Stimulated activated naive CD4-positive, alpha-beta T cell treated with Interleukin-2 at 50 U/mL for 16 hours (primary cell): ENCODE measurements at places on chromosomes 11 and 22.

GRCh38 chr11:96154802-96155520 lies 188.0 kb downstream of the MAML2 start:
- DNase-seq: no peak

DNA sequence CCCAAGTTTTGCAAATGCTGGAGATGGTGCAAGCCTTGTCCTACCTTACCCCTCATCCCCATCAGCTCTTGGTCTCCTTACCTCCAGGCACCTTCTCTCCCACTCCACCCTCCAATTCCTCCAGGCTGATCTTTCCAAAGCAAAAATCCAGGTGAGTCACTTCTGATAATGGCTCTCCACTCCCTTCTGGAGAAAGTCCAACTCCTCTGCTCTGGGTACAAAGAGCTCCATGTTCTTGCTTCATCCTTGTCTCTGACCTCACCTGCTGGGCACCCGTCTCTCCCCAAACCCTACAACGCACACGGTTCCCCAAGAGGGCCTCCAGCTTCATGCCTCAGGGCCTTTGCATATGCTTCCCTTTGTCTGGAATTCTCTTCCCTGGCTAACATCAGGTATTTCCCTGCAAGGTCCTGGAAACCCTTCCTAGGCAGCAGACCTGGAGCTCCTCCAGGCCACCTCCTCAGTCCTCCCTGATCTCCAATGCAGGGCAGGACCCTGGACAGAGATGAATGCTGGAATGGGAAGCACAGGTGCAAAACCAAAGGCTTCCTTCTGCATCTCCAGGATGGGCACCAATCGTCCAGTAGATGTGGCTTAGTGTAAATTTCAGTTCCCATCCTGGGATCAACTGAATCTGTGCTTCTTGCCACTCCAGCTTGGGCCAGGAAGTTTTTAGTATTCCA lies 22.7 kb downstream of the IFT27 start:
- DNase-seq: no peak

DNA sequence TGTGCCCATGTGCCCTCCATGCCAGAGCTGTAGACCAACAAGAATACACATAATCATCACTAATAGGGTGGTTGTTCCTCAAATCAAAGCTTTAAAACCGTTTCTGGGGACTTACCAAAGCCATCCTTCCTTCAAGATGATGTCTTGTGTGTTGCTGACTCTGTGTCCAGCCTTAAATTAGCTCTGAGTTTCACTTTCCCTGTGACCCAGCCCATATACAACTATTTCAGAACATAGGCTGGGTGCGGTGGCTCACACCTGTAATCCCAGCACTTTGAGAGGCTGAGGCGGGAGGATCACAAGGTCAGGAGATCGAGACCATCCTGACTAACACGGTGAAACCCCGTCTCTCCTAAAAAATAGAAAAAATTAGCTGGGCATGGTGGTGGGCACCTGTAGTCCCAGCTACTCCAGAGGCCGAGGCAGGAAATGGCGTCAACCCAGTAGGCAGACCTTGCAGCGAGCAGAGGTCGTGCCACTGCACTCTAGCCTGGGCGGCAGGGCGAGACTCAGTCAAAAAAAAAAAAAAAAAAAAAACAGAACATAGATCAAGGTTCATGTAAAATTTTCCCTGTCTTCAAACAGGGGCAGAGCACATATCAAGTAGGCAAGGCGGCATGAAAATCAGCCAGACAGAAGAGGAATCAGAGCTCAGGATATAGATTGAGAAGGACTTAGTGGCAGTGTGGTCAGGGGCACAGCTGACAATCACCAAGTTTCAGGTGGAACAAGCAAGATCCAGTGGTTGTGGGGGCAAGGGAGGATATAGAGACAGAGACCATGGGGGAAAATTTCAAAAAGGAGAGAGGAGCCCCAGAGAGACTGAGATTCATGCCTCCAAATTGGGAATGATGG lies at the start of gene PLAAT2:
Gene PLAAT2 (minus strand): TSS at position 179 of the 855 bp plus-strand sequence. CDS start 55 bp downstream, at position 124.
- no peak for DNase-seq

DNA sequence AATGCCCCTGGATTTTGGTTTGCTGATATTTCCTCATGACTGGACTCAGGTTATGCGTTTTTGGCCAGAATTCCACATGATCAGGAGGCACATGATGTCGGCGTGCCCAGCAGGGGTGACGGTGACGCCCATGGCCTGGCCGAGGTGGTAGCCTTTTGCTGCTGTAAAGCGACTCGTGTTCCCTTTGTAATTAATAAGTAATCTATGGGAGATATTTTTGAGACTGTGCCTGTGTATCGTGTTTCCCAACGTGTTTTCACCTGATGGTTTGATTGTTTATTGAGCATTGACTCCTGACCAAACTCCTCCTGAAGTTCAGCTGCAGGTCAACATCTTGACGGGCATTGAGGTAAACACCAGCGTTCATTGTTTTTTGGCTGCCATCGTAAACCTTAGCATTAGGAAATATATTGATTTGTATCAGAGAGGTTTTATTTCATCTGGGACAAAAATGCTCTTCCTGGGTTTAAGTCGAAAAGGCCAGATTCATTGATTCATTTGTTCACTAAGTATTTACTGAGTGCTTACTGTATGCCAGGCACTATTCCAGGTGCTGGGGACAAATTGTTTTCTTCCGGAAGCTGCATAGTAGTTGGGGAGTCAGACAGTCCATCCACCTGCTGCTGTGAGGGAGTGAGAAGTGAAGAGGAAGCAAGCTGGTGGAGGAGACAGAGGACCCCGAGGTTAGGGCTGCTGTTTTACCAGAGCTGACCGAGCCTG lies 23.6 kb downstream of the DCPS start:
- DNase-seq: no peak

DNA sequence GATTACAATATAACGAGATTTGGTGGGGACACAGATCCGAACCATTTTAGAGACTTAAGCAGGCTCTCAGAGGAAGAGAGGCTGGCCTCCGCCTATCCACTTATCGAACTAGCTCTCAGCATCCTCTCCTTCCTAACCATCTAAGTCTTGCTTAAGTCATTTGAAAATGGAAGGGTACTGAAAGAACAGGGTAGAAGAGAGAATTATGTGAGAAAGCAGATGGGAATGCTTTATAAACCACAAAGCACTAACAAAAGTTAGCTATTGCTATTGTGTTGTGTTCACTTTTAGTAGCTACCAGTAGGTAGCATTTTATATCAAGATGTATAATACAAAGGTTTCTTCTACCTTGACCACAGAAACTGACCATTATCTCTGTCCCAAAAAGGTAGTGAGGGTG lies 153.4 kb upstream of the CADM1 start:
- no peak for DNase-seq

DNA sequence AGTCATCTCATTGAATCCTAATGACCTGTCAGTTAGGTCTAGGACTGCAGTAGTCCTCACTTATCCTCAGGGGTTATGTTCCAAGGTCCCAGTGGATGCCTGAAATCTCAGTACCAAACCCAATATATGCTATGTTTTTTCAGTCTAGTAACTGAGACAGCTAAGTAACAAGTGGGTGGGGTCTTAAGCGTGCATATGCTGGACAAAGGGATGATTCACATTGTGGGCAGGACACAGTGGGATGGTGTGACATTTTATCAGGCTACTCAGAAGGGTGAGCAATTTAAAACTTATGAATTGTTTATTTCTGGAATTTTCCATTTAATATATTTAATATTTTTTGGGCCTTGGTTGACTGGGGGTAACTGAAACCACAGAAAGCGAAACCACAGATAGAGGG lies 29.0 kb downstream of the DDX10 start:
- DNase-seq: no peak

DNA sequence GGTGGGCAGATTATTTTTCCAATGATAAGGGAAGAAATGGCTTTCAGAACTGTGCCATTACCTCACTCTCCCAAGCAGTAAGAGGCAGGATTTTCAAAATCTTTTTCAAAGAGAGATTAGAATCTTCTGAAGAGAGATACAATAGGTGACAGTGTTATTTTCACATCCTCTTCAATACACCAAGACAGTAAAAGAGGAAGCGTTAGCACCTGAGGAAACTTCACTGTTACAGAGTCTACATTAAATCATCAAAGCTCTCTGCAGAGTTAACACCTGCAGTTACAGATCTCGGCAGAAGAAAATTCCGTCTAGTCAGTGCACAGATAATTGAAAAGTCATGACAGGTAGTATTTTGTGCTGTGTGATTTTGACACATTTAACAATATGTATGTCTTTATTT lies 144.9 kb downstream of the PGR start:
- DNase-seq: no peak

DNA sequence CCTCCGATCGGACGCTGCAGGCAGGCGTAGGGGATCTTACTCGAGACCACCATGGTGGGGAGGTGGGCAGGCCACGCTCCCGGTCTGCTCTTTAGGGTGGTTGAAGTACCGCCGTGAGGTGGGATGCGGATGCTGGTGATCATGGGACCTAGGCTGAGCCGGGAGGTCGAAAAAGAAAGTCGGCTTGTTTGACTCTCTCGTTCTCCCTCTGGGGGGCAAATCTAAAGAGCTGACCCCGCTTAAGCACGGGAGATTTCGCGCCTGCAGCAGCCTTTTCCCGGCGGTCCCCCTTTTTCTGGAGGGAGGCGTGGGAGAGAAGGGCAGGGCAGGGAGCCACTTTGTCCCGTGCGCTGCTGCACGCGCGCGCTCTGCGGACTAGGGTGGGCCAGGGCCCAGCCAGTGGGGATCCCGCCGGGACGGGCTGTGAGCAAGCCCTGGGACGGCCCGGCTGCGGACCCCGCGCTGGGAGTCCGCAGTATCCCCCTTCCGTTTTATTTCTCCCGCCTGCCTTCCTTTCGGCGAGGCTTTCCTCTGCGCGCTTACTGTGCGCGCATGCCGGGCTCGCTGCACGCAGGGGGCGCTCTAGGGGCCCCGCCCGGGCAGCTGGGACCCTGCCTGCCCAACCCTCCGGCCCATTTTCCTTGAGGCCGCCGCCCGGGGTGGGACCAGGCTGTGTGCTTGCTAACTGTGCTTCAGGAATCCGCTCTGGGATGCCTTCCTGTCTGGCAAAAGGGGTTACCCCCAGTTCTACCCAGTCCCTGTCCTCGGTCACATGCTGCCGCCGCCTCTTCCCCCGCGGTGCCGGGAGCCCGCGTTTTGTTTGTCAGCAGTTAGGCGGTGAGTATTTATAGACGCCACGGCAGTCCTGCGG lies 81.0 kb downstream of the PRR5L start:
- peak; percentile 61 for DNase-seq

GRCh38 chr22:45455621-45456020 lies 42.1 kb downstream of the RIBC2 start:
- DNase-seq: no peak

DNA sequence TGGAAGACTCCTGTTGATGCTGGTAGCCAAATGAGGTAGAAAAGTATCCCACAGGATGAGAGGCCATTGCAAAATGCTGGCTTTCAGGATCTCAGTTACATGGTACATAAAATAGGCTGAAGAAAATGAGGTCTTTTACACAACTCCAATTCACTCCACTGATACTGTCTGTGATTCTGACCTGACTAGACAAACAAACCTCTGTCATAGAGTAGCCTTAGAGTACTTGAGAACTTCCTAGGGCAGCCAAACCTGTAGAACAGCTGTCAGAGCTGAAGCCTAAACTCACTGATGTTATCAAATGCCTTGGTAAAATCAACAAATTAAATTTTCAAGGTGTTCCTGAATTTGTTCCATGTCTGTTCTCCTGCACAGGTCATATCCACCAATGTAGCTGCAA lies 26.2 kb upstream of the POGLUT3 start:
- DNase-seq: no peak

- DNase-seq: no peak
Measured at GRCh38 chr22:30263883-30264282, 2.8 kb downstream of the OSM start.

DNA sequence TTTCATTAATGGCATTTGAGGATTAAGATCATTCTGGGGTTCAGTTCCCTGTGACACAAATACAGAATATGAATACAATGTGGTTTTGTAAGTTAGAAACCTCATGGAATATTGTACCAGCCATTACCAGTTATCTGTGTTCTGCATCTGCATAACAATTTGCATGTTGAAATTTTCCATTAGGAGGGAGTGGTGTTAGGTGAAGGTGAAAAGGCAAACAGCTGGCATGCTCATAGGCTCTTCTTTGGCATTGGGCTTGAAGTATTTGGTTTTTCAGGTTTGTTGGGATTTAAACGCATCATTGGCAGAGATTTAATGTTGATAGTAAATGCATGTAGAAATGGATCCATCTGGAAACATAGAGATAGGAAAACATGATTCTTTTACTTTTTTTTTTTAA lies 18.6 kb downstream of the RTN3 start:
- no peak for DNase-seq

DNA sequence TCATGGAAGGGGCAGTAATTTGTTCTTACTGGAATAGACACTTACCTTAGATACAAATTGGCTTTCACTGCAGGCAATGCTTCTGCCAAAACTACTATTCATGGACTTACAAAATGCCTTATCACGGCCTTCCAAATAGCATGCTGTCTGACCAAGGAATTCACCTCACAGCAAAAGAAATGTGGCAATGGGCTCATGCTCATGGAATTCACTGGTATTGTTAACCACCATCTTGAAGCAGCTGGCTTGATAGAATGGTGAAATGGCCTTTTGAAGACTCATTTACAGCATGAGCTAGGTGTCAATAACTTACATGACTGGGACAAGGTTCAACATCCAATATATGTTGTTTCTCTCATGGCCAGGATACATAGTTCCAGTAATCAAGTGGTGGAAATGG lies 21.9 kb downstream of the OR5B21 start:
- DNase-seq: no peak

DNA sequence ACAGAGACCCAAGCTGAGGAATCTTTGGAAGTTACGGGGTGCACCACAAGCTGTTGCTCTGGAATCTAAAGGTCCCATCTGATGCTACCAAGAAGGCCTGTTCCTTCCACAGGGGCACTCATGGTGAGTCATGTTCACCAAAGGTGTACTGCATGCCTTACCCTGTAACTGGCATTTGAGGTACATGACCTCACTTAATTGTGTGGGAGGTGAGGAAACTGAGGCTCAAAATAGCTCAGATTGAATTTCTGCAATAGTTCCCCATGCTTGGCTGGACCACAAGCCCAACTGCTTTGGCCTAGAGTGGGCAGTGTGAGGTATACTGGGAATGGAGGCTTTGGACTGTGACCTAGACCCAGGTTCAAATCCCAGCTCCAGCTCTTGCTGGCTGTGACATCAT lies 8.2 kb downstream of the MTFP1 start:
- no peak for DNase-seq

- no peak for DNase-seq
Measured at GRCh38 chr11:13140028-13140870, 131.1 kb downstream of the RASSF10 start.

GRCh38 chr22:24765166-24765565 lies 9.4 kb downstream of the PIWIL3 start:
- DNase-seq: no peak

GRCh38 chr11:37450613-37451012 lies 852.6 kb upstream of the RAG2 start:
- DNase-seq: no peak
